ENCODE measurements at places on chromosomes 2 and 18.

DNA sequence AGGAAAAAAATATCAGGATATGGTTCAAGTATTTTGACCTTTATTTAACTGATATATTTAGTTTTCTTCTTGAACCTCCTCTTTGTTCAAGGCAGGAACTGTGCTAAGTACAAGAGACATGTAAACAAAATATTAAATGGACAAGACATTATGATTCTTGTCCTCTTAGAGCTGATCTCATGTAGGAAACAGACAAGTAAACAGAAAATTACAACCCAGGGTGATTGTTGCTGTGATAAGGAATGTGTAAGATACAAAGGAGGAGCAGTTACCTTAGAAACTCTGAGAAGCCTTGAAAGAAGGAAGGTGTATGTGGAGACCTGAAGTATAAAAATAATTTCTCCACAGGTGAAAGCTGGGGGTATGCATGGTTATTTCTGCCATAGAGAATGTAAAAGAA lies 12.9 kb downstream of the RBM45 start:
- no peak for DNase-seq

GRCh38 chr18:61034580-61034979 lies 298.6 kb upstream of the CDH20 start:
- DNase-seq = no peak

- DNase-seq = peak; percentile 18
These were observed 5.0 kb downstream of the ARID5A start for GRCh38 chr2:96541398-96542152.

DNA sequence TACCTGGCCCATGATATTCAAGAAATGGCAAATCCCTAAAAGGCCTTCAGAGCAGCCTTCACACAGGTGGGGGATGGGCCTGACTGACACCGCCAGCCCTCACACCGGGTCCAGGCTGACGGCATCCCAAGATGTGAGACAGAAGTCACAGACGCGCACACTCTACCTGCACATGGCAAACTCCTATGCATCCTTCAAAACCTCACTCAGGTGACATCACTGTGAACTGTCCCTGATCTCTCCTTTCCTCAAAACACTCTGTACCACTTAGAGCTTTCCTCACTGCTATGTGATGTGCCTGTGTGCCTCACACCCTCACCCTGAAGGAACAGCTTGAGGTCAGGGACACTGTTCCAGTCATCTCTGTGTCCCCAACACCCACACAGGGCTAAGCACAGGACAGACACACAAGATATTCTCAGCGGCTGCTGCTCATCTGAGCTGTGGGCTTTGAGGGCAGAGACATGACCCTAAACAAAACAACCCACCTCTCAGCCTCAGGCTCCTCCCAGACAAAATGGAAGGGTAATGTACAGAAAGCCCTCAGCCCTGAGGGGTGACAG lies 27.5 kb downstream of the BIN1 start:
- DNase-seq = no peak

DNA sequence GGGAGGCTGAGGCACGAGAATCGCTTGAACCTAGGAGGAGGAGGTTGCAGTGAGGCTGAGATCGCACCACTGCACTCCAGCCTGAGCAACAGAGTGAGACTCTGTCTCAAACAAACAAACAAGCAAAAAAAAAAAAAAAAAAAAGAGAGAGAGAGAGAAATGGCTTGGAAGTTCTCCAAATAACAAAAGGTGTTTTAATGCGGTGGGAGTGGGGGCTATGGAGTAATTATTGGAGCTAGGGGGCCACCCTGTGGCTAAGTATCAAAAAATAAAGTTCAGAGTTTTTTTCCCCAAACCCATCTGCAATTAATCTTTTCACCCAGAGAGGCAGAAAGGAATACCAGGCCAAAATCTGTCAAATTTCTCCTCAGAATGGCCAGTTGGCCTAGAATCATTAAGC lies 23.0 kb upstream of the CEP68 start:
- no peak for DNase-seq

DNA sequence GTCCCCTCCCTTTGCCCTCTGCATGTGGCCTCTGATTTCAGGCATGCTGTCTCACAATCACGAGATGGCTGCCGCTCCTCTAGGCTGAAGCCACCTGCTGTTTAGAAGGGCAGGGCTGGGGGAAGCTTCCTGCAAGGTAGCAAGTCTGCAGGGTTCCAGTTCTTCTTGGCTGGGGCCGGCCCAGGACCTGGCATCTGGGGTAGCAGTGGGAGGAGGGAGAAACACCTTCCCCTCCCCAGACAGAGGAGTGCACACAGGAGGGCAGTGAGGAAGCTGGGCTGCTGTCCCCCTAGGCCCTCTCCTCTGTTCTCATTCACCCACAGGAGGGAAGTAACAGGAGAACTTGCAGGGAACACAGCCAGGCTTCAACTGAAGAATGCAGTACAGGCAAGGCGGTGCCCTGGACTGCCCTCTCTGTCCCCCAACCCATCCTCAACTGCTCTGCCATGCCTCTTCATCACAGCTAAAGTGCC lies 345.9 kb upstream of the HS6ST1 start:
- DNase-seq = no peak

- no peak for DNase-seq
These were observed 385.2 kb downstream of the TNS1 start for GRCh38 chr2:217617616-217618022.

GRCh38 chr18:76314015-76314414 lies 181.0 kb downstream of the ZNF516 start:
- DNase-seq = no peak

GRCh38 chr2:177585234-177585863 lies 192.8 kb downstream of the AGPS start:
- peak; percentile 48 for DNase-seq

DNA sequence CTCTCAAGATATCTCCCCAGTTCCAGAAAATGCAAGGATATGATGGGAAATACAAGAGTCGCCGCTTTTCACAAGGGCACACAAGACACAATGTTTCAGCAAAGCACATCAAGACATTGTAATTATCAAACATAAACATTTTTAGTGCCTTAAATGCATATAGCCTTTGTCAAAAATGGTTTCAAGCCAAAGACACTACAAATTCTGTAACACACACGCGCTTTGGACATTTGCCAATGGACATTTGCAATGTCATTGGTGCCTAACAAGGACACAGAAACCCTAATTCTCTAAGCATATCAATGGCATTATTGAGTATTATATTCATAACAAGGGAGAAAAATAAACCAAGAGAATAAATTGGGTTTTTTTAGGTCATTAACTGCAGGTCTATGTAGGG lies 16.1 kb downstream of the ADD2 start:
- no peak for DNase-seq

DNA sequence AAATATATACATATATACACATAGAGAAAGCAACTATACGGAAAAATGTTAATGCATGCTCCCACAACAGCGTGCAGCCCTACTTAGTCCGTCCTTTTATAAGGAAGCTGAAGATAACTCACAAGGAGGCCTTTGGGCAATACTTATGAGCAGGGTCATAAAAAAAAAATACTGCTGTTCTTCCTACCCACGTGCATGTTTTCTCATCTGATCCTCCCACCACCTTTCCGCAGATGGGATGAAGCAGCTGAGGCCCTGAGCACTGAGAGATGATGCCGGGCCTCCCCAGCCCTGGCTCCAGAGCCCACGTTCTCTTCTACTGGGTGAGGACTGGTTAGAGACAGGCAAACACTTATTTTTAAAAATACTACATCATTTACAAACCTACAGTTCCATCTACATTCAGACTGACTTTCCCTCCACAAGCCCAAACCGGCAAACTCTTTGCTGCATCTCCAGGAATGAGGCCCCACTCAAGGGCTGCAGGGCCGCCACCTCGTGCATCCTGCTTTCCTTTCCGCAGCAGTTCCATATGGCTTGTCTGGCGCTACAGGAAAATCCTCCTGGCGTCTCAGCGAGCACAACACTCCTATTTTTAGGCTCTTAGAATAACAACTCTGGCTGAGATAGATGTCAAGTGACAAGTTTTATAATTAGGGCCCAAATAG lies 41.6 kb downstream of the TBC1D8 start:
- peak; percentile 75 for DNase-seq

GRCh38 chr2:26299471-26300101 lies 46.4 kb upstream of the SELENOI start:
- peak; percentile 53 for DNase-seq

All from right forelimb (tissue), 1 donor.